ENCODE measurements at places on chromosomes 2 and 18.

- no peak for DNase-seq
These were observed 29.1 kb downstream of the DRC1 start for GRCh38 chr2:26430826-26431225.

DNA sequence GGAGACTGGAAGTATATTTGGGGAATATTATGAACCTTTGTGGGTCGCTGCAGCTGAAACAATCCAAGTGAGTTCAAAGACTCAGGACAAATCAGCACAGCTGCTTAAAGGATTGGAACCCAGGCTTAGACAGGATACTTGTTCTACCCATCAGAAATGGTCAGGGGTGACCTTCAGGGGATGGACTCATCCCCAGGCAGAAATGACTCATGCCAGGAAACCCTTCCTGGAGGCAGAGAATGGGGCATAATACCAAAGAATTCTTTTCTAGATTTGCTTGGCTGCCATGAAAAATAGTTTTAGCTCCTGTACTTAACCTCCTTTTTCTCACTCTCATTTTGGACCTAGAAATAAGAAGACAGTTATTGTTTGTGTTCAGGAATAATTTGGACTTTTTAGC, 425.5 kb downstream of the TSN start:
- no peak for DNase-seq

- no peak for DNase-seq
These were observed 155.6 kb downstream of the METTL4 start for GRCh38 chr18:2415656-2416055.

DNA sequence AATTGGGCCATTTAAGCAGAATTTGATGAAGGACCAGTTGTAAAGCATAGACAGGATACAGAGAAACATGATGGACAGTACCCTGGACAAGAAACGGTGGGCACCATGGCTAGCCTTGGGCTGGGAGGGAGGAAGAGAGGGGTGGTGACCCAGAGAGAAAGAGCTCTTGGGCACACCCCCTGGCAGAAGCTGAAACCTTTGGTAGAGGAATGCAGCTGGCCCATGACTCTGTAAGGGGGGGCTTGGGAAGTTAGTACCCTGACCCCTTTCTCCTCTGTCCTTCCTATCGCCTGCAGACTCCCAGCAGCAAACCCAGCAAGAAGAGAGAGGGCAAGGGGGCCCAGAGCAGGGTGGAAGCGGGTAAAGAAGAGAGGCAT, 32.6 kb downstream of the MRPL44 start:
- DNase-seq: no peak

- DNase-seq: no peak
These were observed 1.8 kb upstream of the SULT6B1 start for GRCh38 chr2:37190290-37190689.

- no peak for DNase-seq
These were observed 69.8 kb upstream of the STK17B start for GRCh38 chr2:196241175-196241574.

GRCh38 chr2:141201016-141201565, 929.7 kb downstream of the LRP1B start:
- no peak for DNase-seq

- DNase-seq: no peak
These were observed 268.0 kb upstream of the LRATD1 start for GRCh38 chr2:14364471-14364870.

- no peak for DNase-seq
These were observed 150.0 kb downstream of the RNF152 start for GRCh38 chr18:61742565-61743429.

GRCh38 chr2:233976087-233976486, 58.9 kb downstream of the TRPM8 start:
- DNase-seq: no peak

DNA sequence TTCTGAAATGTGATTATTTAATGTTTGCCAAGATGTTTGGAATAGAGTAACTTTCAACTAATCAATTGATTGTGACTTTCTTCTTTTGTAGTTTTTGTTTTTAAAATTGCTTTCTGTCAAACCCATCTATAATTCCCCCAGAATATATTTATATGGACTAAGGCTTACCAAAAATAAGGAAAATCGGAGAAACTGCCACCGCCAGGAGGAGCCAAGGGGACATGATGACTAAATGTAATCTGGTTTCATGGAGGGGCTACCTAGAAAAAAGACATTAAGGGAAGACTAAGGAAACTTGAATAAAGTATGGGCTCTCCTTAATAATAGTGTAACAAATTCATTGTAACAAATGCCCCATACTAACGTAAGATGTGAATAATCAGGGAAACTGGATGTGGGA, 19.5 kb downstream of the BOLA3 start:
- no peak for DNase-seq

GRCh38 chr2:58870704-58871103, 629.6 kb upstream of the FANCL start:
- no peak for DNase-seq

DNA sequence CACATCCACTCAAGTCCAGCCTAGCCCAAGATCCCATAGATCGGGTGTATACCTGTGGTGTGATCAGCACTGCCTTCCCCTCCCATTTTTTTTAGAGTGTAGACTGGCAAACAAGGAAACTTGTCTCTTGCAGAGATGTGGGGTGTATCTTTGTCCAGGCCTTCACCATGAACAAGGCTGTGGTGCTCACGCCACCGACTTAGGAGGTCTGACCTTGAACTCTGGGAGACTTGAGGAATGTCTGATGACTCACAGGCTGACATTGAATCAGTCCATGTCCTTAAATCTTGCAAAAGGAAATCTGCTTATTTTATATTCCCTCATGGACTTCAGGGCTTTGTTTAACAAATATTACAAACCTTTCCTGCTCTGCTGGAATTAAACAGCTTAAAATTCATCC, 4.5 kb upstream of the CTIF start:
- DNase-seq: no peak

GRCh38 chr2:233817361-233817911, 36.9 kb downstream of the HJURP start:
- no peak for DNase-seq

DNA sequence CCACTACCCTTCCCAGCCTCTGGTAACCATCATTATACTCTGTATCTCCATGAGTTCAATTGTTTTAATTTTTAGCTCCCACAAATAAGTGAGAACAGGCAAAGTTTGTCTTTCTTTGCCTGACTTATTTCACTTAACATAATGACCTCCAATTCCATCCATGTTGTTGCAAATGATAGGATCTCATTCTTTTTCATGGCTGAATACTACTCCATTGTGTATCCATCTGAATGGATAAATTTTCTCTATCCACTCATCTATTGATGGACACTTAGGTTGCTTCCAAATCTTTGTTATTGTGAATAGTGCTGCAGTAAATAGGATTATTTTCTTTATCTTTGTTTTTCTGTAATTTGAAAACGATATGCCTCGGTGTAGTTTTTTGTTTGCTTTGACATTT, 26.2 kb downstream of the ANKAR start:
- no peak for DNase-seq

GRCh38 chr2:63544017-63544627, 44.2 kb downstream of the WDPCP start:
- DNase-seq: no peak

DNA sequence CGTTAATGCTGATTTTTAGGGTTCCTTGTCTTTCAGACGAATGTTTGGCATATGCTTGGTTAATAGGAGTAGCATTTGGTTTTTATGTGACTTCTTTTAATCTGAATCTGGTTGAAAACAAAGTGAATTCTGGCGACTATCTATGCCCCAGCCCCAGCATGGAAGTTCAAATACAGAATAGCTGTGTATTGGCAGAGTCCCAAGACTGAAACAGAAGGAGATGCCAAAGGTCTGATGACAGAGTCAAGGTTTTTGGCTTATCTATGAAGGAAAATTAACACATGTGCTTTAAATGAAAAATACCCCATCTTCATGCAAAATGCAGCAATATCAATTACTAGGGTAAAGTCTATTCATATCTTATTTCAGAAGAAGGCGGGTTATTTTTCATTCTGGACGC, 734.8 kb upstream of the NXPH2 start:
- DNase-seq: no peak

GRCh38 chr2:23762141-23762540, 164.8 kb downstream of the ATAD2B start:
- no peak for DNase-seq

- DNase-seq: no peak
These were observed at the start of gene SDC1 for GRCh38 chr2:20224716-20225293. Gene SDC1 (minus strand): TSS chr2:20225130. CDS start chr2:20224867, 263 bp downstream.

DNA sequence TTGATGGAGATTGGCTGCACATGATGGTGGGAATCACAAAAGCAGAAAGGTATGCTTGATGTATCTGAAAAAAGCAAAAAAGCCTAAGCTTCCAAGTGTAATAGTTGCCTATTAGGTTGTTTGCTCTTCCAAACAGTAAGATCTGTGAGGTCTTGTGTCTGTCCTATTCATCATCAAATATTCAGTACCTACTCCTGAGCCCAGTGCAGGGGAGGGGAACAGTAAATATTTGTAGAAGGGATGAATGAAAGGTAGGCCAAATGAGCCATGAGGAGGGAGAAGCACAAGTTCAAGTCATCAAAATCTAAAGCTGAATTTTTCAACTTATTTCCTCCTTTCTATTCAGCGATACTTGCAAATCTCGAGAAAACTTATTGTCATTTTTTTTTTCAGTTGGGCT, 153.2 kb upstream of the ETAA1 start:
- DNase-seq: no peak

DNA sequence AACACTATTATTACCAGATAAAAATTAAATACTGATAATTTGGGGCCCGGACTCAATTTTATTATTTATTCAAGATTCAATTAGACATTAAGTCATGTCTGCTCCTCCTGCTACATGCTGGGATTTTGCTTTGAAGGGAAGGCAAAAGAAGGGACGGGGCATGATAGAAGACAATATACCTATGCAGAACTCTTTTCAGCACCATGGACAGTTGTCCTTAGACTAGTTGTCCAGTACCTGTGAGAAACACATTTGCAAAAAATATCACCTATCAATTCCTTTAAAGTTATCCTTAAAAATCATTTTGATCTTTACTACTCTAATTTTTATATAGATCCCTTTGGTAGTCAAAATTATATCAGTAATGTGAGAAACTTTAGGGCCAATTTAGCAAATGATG, 100.2 kb upstream of the SULT1C3 start:
- DNase-seq: no peak

- DNase-seq: no peak
These were observed 36.8 kb upstream of the LCLAT1 start for GRCh38 chr2:30410217-30410616.

GRCh38 chr2:192246297-192246696, 51.6 kb upstream of the TMEFF2 start:
- DNase-seq: no peak

- DNase-seq: no peak
These were observed 131.3 kb downstream of the PRPF40A start for GRCh38 chr2:152585830-152586484.

DNA sequence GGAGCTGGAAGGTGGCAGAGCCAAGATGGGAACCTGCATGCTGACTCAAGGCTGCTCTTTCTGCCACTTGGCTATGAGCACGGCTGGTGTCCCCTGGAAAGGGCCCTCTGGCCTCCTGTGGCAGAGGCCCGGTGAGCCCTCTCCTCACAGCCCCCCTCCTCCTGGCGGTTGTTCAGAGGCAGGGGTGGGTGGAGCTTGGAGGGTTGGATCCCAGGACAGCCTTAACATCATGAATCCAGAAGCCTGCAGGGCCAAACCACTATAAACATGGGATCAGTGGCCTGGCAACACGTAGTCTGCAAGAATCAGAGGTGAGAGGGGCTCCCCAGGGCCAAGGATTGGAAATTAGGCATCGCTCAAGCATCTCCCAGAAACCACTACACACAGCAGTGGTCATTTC, 48.5 kb upstream of the LOXHD1 start:
- DNase-seq: no peak

- no peak for DNase-seq
These were observed 28.7 kb downstream of the ACAA2 start for GRCh38 chr18:49784427-49785185.

DNA sequence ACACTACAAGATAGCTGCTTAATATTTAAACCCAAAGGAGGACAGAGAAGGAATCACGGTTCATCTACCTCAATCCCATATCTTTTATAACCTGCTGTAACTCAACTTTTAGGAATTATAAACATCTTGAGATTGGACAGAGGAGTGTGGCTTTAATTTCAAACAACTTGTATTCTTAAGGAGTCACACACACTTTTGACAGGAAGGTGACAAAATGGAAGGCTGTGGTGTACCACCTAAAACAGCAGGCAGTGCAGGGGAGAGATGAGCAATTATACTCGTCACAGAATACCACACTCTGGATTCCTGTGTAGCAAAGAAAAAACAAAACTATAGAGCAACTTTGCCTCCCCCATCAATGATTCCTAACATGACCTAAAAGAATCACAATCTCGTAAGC, 194.8 kb downstream of the ZEB2 start:
- DNase-seq: no peak
